Lower leg skin (tissue), 4 donors: ENCODE measurements at places on chromosomes 3 and 15. TPM values are rescaled to one million over a fixed set of nuclear protein-coding genes. Genes with fewer than 3 reads are reported as not detected.

The IL17RE gene
- 117 TPM for total RNA-seq

DNA sequence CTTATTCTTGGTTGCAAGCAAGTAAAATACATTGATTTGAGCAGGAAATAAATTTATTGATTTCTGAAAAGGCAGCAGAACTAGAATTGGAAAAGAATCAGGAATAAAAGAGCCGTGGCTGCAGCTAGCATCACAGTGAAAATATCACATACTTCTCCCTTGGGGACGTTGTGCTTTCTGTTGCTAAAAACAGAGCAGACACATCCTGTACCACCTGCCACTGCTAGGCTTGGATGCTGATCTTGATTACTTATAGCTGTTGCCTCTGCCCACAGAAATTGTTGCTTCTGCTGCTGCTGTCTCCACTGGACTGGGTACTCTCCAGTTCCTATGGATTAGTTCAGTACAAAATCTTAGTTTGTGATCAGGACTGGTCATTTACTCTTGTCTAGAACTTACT, 283.8 kb downstream of the C3orf38 start:
- no peak for DNase-seq

- no peak for DNase-seq
Observed at GRCh38 chr3:123295171-123295900, 93.6 kb downstream of the SEC22A start.

- DNase-seq, result no peak
Observed at GRCh38 chr15:33341953-33342352, 31.2 kb downstream of the RYR3 start.

DNA sequence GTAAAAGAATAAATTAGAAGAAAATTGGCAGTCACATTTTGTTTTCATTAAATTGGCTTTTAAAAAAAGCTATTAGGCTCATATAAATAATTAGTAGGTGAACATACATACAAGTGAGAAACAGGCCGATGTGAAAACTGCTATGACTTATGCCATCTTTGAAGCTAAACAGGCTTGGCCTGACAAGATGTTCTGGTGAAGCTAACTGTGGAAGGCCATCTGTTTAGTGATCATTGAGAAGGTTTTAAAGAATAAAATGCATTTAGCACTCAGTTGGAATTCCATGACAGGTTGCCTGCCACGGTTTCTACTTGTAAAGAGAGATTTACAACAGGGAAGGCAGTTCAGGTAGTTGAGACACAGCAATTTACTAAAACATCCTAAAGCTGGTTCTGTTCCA, 264.0 kb upstream of the AGTR1 start:
- no peak for DNase-seq

The PPP1R14D gene
- 2.4 TPM for total RNA-seq

DNA sequence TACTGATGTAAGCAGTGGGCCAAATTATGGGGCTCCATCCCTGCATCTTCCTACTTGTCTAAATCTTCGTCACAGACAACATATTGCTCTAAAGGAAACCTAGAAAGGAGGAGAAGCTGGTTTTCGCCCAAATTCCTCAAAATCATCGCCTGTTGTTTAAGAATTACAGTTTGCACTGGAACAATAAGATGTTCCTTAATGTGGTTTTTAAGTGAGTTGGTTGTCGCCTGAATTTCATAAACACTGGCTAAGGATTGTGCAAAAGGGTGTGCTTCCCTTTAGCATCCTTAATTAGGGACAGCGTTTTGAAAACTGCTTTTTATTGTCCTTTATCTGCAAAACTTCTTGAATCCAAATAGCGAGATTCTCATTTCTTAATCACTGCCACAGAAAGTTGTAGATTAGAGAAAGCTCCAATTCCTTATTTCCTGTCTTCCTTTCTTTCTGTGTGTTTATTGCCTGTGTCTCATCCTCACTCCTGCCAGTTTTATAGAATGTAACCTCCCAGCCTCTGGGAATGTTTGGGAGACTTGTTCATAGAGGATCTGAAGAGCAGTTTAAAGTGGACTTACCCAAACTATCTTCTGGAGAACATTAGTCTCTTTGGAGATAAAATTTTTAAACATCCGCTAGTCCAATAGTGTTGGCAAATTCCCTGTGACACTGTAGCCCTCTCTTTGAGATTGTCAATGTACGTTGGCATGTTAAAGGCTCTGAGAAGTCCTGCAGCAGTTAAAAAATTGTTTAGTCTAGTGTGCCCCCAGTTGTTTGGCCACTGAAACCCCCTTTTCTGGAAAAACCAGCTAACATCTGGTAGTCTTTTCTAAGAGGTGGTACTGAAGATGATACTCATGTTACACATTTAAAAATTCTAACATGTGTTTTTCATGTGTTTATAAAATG, 50.4 kb downstream of the FLNB start:
- DNase-seq, result no peak

DNA sequence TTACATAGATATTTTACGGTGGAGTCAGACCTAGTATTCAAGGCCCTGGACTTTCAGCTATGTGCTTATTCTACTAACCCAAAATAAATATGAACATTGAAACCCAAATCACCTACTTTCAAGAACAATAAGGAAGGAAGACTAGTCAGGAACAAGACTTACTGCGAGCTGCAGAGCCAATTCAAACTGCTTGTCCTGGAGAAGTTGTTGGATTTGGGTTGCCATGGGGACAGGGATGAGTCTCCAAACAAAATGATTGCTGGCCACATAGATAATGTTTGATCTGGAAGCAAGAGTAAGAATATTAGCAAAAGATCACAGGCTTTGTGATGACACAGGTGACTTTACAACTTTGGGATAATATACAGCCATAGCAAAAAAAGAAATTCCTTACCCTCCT, 21.6 kb upstream of the PLA2G4F start:
- DNase-seq, result no peak

The PRRT3 gene
- 4.8 TPM for total RNA-seq

GRCh38 chr3:135023996-135024658, 229.1 kb downstream of the EPHB1 start:
- DNase-seq, result no peak

DNA sequence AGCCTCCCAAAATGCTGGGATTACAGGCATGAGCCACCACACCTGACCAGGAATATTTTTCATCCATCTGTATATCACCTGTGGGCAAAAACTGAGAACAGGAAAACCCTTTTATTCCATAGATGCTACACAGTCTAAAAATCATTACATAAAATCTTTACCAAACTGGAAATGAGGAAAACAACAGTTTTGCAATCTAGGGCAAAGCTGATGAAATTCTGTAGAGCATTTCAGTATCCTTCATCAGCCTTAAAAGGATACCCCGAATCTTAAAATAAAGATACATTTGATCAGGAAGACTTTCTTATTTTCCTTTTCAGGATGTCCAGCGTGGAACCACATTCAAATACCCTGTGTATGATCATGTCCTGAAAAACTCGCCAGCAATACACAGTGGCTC, 7.1 kb downstream of the SIAH2 start:
- no peak for DNase-seq

- DNase-seq, result no peak
Observed at GRCh38 chr15:39968273-39969001, 34.5 kb downstream of the EIF2AK4 start.

DNA sequence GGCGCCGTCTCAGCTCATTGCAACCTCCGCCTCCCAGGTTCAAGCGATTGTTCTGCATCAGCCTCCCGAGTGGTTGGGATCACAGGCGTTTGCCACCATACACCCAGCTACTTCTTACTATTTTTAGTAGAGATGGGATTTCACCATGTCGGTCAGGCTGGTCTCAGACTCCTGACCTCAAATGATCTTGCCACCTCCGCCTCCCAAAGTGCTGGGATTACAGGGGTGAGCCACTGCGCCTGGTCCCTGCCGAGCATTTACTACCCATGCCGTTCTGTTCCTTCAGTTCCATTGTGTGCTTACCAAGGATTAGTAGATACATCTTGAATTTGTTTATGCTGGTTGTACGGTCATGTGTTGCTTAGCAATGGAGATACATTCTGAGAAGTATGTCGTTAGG, 10.3 kb downstream of the CHD2 start:
- no peak for DNase-seq

The DCLK3 gene
- 0.16 TPM for total RNA-seq

- no peak for DNase-seq
Observed at GRCh38 chr3:1513662-1514061, 420.8 kb downstream of the CNTN6 start.

GRCh38 chr3:186200726-186201125, 91.8 kb upstream of the ETV5 start:
- DNase-seq, result no peak

The SLC27A2 gene
- 0.63 TPM for total RNA-seq

DNA sequence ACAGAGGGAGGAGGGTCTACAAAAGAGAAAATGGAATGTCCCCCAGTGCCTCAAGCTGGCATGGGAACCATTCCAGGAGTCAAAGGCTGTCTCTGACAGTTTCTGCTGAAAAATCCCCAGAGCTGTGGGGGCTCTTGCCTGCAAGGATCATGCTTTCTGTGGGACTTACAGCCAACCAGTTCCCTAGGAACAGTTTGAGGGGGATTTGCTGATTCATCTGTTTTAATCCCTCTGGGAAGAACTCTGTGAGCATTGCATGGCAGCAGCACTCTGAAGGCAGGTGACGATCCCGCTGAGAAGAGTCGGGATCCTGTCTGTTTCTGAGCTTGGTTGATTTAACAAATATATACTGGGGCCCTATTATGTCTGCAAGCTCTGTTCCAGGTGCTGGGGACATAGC, 176.0 kb downstream of the SSR3 start:
- no peak for DNase-seq

The CEP152 gene
- 2.5 TPM for total RNA-seq

DNA sequence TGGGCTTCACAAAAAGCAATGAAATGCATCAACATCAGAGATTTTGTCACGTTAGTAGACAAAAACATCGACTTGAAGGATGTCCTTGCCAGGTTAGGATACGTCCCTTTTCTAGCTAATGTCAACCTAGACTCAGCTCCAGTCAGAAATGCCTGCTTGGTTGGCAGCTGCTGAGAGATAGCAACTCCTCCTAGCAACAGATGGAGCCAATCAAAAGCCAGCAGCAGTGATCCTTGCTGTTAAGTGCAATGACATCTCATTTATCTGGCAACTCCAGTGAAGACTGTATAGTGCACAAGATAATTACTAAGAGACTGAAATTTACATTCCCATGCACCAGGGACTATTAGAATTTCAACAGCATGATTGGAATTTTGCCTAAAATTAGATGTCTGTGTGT, 424.1 kb downstream of the FGF12 start:
- no peak for DNase-seq
